SK-MEL-5 (cell line): ENCODE measurements at places on chromosomes 7 and 10.

GRCh38 chr7:21140622-21141021 is 287.3 kb upstream of the SP4 start:
- DNase-seq, result no peak

DNA sequence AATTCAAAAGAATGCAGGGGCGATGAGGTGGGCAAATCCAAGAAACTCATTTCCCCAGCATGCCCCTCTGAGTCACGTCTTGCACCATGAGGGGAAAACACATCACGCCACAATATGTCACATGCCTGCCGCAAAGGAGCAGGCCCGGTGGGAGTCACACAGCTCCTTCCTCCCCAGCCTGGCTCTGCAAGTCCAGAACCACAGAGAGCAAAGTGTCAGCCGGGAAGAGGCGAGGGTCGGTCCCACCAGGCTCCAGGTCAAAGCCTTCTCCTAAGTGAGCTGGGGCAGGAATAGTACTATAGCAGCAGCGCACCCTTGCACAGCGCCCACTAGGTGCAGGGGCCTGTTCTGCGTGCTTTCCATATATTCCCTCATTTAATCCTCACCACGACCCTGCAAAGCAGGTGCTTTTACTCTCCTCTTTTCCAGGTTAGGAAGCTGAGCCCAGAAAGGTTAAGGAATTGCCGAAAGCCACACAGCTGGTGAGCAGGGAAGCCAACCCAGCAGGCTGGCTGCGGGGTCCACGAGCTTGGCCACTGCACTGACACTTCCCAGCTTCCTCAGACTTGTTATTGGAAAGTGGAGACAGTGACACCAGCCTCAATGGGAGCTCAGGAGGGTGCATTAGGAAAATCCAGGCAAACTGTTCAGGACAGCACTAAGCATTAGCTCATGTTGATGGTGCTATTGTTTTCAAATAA is 94.0 kb upstream of the ZMIZ1 start:
- DNase-seq, result peak; percentile 87

DNA sequence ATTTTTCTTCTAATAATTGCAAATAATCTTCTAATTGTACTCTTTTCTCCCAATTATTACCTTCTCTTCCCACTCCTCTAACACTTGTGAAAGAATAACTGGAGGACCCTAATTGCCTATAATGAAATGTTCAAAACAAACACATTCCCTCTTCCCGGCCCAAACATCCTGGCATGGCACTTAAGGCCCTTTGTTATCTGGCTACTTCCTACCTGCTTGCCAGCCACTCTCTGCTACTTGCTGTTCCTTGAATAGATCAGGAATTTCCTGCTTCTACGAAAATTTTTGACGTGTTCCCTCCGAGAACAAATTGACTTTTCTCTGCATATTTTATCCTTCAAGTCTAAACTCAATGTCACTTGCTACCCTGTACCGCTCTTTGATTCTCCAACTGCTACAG is 56.1 kb upstream of the NOBOX start:
- no peak for DNase-seq

- no peak for DNase-seq
These were observed 104.6 kb upstream of the SFMBT2 start for GRCh38 chr10:7515439-7515838.

- no peak for DNase-seq
These were observed 30.3 kb downstream of the PIK3CG start for GRCh38 chr7:106895246-106895864.

- DNase-seq, result no peak
These were observed 276.1 kb downstream of the DNAJB6 start for GRCh38 chr7:157612664-157613561.

DNA sequence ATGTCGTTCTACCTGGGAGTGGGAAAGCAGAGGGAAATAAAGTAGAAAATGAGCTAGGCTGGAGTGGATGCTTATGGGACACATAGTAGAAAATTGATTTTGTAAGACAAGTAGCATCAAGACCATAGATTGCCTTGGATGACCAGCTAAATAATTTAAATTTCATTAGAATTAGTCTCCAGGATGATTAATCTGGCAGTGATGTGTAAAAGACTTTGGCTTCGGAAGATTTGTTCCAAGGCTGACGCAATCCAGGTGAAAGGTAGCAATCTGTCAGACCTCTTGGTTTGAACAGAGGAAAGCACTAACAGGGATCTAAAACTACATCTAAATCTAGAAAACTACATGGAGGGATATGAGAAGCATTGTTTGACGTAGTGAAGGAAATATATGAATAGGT is 236.5 kb downstream of the ARL4A start:
- DNase-seq, result no peak

DNA sequence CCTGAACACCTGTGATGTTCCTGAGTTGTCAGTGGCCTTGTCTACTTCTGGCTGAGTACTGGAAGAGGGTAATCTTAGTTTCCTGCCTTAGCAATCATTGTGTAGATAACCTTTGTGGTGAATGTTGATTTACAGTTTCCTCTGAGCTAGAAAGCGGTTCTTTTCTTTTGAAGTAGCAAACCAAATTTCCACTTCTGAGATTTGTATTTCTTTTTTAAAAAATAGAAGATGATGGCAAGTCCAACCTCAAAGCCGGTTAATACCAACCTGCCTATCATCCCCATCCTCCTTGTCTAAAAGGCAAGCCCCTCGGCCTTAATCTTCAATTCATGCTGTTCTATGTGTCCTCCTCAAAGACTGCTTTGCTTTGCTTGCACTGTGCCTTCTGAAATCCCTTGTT is 12.5 kb upstream of the PALS2 start:
- no peak for DNase-seq

- no peak for DNase-seq
These were observed 10.9 kb downstream of the PWWP2B start for GRCh38 chr10:132407846-132408278.

DNA sequence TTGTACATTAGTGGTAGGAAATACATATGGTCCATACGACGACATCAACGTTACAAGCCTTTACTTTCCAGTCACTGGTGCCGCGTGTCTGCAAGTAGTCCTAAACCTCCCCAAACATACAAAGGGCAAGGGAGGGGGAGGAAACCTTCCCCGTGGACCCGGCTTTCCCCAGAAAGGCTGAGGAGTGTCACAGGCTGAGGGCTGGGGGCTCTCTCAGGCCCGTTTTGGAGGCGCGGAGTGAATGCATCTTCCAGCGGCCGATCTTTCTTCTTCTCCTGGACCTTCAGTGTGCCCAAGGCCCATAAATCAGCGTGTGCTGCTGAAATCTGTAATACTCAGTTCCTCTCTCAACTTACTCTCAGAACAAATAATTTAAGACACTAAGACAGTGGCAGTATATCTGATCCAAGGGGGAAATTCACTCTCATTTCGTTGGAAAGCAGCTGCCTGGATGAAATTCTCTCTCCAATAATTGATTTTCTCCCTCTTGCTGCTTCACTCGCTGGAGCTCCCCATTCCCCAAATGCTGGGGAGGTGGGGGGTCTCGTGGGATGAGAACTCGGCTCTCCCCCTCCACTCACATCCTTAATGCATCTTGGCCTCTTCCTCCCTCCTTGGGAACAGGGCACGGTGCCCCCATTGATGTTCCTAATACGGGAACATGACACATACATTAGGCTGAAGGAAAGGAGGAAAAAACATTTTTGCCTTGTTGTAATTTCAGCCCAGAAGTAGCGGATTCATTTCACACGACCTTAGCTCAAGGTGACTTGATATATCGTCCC is 126.1 kb downstream of the ADARB2 start:
- DNase-seq, result no peak

GRCh38 chr10:62264702-62265436 is 3.8 kb downstream of the RTKN2 start:
- peak; percentile 90 for DNase-seq

- no peak for DNase-seq
These were observed 23.6 kb downstream of the SKIDA1 start for GRCh38 chr10:21501731-21502347.

GRCh38 chr10:18409599-18410397 is 241.6 kb downstream of the NSUN6 start:
- DNase-seq, result no peak

DNA sequence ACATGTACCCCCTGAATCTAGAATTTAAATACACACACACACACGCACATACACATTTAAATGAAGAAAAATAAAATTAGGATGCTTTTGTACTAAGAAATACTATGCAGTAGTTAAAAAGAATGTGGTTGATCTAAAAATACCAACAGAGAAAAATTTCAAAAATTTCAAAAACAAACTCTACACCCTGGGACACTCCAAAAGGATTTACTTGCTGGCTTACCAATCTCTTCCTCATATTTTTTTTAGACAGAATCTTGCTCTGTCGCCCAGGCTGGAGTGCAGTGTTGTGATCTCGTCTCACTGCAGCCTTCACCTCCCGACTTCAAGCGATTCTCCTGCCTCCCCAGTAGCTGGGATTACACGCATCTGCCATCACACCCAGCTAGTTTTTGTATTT is 80.9 kb downstream of the HIP1 start:
- no peak for DNase-seq

- DNase-seq, result no peak
These were observed 17.1 kb downstream of the PDLIM1 start for GRCh38 chr10:95273393-95274312.

DNA sequence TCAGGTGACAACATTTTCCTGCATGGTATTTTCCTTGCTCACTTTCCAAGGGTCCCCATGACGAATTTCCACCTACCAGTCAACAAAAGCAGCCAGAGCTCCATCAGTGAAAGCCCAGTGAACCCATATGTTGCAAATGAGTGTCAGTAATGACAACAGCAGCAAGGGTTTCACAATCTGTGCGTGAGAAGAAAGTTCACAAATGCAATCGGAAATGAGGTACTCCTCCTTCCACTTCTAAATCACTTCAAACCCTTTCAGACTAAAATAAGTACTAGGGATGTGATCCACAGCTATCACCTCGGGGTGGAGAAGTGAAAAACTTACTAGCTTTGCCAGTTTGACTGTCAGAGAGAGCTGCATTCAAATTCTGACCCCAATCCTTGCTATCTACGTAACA is 55.6 kb upstream of the BET1 start:
- DNase-seq, result no peak

DNA sequence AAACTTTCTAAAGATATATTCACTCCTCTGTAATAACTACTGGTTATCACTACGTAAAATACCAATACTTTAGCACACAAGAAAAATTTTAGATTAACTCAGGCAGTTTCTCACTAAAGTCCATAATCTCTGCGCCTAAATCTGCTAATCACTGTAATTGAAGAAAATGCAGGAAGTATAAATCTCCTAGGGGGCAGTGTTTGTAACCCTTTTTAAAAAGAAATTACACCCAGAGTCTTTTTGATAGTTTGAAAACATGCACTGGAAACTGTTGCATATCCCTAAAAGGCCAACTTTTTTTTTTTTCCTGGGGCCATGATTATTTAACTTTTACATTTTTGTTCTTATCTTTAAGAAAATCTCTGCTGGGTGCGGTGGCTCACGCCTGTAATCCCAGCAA is 209.6 kb downstream of the KIAA1217 start:
- no peak for DNase-seq

DNA sequence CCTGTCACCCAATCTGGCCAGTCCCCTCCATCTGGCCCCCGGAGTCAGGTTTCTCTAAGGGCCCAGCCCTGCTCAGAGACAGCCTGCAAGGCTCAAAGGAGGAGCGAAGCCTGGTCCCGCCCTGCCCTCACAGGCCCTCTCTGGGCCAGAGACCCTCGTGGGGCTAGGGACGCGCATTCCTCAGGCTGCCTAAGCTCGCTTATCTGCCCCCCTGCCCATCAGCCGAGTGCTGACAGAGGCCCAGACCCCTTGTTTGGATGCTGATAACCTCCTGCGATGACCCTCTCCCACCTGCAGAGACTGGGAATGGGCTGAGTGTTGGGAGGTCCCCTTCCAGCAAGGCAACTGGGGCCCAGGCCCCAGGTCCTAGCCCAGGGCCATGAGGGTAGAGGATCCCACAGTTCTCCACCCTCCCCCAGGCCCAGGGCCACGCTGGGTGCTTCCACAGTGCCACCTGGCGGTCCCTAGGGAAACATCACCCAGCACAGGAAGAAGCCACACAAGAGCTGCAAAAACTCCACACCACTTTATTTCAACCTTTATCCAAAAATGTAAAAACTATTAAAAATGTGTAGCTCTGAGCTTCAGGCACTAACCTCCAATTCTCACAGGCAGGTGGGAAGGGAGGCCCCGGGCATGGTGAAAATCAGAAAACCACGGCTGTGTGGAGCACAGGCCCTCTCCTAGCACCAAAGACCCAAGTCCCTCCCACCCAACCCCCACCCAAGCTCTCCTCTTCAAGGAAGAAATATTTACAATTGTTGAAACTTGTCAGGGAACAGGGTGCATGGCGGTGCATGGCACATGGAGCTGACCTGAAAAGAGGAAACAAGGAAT is 2.2 kb downstream of the NPM3 start:
- DNase-seq, result peak; percentile 66

GRCh38 chr7:120304674-120305073 is 31.7 kb downstream of the KCND2 start:
- DNase-seq, result no peak

DNA sequence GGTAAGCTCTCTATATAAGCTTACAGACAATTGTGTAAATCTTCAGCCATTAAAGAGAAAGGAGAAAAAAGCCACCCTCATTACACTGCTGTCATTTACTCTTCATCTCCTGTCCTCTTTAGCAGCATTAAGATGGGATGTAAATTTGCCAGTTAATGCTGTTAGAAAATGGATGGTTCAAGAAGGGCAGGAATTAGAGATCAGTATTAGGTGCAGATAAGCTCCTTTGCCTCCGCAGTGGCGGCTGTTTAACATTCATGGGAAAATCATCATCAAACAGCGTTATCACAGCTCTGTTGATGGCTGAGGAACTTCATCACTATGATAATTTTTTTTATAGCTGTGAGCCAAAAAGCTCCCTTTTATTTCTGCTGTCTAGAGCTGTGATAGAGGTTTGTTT is 61.8 kb upstream of the FAM204A start:
- no peak for DNase-seq

DNA sequence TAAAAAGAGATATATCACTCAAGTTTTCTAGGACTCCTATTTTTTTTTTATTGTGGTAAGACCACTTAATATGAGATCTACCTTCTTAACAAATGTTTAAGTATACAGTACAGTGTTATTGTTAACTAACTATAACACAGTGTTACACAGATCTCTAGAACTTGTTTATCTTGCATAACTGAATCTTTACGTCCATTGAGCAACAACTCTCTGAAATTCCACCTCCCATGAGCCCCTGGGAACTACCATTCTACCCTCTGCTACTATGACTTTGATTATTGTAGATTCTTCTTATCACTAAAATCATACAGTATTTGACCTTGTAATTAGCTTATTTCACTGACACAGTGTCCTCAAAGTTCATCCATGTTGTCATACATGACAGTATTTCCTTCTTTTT is 22.5 kb upstream of the REEP3 start:
- no peak for DNase-seq

DNA sequence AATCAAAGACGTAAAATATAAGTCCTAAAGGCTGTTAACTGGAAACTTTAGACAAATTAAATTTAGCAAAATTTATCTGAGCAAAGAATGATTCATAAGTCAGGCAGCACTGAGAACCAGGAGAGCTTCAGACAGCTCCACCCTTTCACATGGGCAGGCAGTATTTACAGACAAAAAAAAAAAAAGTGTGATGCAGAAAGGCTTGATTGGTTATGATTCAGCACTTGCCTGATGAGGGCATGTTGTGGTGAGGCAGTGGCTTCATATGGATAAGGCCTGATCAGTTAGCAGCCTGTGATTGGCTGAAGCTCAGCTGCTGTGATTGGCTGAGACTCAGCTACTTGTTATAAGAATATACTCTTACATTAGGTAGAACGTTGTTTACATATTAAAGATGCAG is 495.4 kb upstream of the POM121L12 start:
- DNase-seq, result no peak
